IPS-NIHi11 (cell line): ENCODE measurements at places on chromosomes 7 and 10.

- no peak for DNase-seq
These were observed 275.4 kb downstream of the PARD3 start for GRCh38 chr10:34539533-34540315.

DNA sequence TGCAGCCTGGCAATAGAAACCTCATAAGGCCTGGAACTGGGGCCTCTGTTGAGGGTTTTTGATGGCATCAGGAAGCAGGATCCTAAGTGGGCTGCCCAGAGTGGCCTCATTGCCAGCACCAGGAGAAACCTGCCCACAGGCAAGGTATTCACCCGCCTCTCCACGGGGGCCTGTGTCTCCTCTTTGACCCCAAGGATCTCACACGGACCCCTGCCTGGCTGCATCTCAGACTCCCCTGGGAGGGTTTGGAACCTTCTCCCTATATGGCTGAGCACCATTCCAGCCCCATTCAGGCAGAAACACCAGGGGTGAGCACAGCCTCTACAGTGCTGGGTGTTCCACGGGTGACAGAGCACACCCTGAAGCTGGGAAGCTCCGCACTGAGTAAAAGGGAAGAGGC is 14.6 kb upstream of the C10orf71 start:
- no peak for DNase-seq

DNA sequence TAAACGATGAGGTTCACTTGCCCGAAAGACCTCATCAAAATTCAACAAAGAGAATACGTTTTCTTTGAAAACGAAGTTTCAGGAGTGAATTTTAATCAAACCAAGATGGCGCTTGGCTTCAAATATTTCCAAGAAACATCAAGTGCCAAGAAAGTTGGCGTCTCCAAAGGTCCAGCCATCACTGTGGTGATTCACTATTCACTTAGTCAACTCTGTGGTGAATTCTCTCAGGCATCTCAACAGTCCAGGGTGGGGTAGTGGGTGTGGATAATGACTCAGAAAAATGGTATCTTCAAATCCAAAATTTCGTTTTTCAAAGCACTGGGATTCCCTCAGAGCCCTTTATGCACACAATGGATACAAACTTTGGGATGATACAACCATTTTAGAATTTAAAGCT is 133.1 kb downstream of the SVIL start:
- no peak for DNase-seq

- DNase-seq: peak; percentile 31
These were observed 772 bp downstream of the SGMS1 start for GRCh38 chr10:50622706-50623662.

GRCh38 chr7:22574754-22575520 is 74.9 kb upstream of the STEAP1B start:
- DNase-seq: no peak

DNA sequence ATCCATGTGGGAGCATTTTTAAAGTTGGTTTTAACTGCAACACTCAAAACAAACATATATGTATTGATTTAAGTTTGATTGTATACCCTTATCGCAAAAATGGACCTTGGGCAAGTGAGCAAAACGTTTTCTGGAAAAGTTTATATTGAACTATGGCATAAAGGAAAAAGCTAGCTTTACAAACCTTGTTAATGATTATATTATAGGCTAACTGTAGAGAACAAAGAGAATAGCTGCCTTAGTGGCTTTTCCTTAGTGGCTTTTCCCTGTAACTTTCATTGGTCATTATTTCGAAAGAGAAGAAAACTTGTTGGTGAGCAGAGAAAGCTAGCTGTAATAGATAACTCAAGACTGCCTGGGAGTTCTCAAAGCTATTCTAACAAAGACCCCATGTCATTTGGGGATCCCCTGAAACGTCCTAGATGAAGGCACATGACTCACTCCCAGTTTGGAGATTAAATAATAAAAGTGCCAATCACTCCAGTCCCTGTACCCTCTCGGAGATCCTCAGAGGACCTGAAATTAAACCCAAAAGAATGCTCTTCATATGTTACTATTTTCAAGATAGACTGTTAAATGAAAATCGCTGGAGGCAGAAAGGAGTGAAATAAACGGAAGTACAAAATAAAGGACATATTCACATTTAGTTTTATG is 92.1 kb downstream of the SRI start:
- no peak for DNase-seq

- DNase-seq: no peak
These were observed 74.2 kb downstream of the MINPP1 start for GRCh38 chr10:87578842-87579401.

- DNase-seq: peak; percentile 62
These were observed 44.0 kb upstream of the CRTAC1 start for GRCh38 chr10:98074315-98074911.

DNA sequence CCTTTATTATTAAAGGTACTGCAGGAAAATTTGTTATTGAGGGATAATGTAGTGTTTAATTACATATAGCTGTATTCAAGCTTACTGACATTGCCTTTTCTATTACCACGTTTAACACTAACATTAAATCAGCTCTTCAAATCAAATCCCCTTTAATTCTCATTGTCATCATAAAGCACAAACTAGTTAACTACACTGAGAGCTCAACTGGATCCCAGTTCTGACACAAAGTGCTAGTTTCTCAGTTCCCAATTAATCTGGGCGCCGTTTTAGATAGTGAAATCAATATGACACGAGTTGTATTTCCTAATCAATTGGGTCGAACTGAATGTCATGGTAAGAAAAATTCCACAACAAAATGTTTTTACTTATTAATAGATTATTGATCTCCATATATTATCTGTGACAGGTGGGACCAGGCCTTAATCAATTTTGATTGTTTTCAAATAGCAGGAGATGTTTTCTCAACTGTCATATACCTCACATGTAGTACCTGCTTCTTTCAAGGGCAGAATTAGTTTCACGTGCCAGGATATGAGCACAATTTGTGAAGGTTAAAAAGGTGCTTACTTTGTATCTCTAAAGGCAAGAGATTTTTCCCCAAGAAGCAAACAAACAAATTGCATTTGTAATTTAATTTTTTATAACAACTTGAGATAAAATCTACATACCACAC is 71.0 kb downstream of the AASS start:
- no peak for DNase-seq

DNA sequence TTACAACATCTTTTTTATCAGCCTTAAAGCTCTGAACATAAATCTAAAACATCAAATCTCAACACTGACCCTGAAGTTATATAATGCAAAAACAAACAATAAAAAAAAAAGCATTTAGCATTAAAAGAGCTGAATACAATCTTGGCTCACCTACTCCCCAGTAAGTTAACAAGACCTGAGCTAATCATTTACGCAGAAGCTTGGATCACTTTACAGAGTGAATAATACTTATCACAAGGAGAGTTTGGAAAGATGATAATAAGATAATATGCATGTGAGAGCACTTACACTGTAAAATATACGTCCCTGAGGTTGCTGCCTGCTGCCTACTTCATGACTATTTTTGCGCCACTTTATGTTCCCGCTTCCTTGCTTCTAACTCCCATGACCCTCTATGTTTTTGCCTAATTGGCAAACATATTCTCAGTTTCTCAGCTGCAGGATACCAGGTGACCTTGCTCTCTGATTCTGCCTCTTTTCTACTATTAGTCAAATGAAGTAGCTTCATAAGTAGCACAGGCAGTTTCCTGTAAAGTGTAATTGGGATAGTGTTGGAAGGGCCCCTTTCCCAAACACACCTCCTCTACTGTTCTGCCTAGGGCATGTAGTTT is 333.6 kb downstream of the LRRTM3 start:
- no peak for DNase-seq

DNA sequence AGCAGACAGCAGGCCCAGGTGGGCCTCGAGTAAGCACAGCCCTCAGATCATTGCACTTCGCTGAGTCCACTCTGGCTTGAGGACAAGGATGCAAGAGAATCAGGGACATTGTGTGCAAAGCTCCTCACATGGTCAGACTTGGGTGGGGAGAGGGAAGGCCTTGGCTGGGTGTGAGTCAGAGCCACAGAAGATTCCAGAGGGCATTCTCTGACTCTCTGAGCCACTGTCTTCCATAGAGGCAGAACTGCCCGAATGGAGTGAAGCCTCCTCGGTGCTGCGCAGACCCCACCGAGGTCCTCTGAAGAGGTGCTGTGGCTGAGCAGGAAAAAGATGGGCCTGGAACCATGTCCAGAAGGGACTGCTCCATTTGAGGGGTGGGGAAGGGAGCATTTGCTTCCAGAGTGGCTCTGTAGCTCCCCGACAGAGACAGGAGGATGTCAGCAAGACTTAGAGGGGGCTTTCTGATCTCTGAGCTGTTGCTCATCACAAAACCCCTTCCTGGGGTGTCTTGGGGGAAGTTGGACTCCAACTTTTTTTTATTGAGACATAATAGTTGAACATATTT is 120.8 kb downstream of the PTPN20 start:
- DNase-seq: no peak

DNA sequence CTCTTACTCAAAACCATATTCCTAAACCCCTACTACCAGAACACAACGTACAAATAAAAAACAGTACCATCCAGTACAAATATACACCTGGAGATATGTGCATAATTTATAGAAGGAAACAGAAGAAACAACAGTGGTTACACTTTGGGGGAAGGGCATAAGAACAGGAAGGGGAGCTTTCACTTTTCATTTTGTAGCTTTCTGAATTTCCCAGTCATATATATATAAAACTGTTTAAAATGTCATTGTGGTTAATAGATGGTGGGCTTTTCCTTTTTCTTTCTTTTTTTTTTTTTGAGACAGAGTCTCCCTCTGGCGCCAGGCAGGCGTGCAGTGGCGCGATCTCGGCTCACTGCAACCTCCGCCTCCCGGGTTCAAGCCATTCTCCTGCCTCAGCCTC is 47.2 kb downstream of the MALSU1 start:
- no peak for DNase-seq
